ENCODE measurements at places on chromosomes 11 and 22. TPM values are rescaled to one million over a fixed set of nuclear protein-coding genes. Genes with fewer than 3 reads are reported as not detected.

Gene NCR3LG1
- total RNA-seq = 1.9 TPM

Gene RASL10A
- 0.29 TPM for total RNA-seq

Gene MRGPRE
- 0.65 TPM for total RNA-seq

Gene TRIM22
- total RNA-seq = 83.0 TPM

Gene NPAS4
- not detected for total RNA-seq

Gene MS4A1
- not detected for total RNA-seq

Gene NAALAD2
- total RNA-seq = 0.35 TPM

Gene OR51B4
- total RNA-seq = not detected

Gene NAP1L4
- total RNA-seq = 140 TPM

Gene APOBEC3C
- 11.7 TPM for total RNA-seq

Gene BTBD18
- not detected for total RNA-seq

Gene KCNJ1
- not detected for total RNA-seq

Gene CLNS1A
- total RNA-seq = 76.1 TPM

Gene PLA2G3
- not detected for total RNA-seq

Gene RIMBP3B
- not detected for total RNA-seq

Gene OPCML
- total RNA-seq = 1.3 TPM

Measured in heart left ventricle (tissue), 16 donors.